Naive thymus-derived CD4-positive, alpha-beta T cell (primary cell): ENCODE measurements at places on chromosomes 4 and X. TPM values are rescaled to one million over a fixed set of nuclear protein-coding genes. Genes with fewer than 3 reads are reported as not detected.

The CT45A10 gene
- not detected for total RNA-seq

The STK32B gene
- total RNA-seq, result not detected

The TIGD4 gene
- not detected for total RNA-seq

The RHOXF2B gene
- not detected for total RNA-seq

The ACOX3 gene
- 10.9 TPM for total RNA-seq

The BEND2 gene
- not detected for total RNA-seq

The BTC gene
- not detected for total RNA-seq

The TRAM1L1 gene
- not detected for total RNA-seq

DNA sequence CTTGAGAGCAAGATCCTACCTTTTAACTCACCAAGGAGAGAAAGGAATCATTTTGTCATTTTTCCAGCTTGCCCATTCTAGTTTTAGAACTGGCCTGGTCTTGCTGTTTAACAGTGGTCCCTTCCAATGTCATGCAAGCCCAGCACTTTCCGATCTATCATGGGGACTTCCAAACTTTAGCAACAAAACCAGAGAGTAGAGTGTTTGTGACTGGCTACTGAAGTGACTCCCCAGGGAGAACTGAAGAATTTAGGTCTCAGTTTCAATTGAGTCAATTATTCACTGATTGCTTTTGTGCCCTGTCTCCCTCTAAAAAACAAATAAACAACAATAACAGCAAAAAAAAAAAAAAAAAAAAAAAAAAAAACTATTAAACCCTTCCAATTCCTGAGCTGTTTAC is 108.3 kb downstream of the LHFPL1 start:
- H3K4me1 ChIP-seq, result no peaks in the 10 kb centered on the region
- H3K27me3 ChIP-seq, result no peaks in the 10 kb centered on the region
- no peak overlapping the region for H3K4me3 ChIP-seq
- H3K27ac ChIP-seq, result no peak overlapping the region

DNA sequence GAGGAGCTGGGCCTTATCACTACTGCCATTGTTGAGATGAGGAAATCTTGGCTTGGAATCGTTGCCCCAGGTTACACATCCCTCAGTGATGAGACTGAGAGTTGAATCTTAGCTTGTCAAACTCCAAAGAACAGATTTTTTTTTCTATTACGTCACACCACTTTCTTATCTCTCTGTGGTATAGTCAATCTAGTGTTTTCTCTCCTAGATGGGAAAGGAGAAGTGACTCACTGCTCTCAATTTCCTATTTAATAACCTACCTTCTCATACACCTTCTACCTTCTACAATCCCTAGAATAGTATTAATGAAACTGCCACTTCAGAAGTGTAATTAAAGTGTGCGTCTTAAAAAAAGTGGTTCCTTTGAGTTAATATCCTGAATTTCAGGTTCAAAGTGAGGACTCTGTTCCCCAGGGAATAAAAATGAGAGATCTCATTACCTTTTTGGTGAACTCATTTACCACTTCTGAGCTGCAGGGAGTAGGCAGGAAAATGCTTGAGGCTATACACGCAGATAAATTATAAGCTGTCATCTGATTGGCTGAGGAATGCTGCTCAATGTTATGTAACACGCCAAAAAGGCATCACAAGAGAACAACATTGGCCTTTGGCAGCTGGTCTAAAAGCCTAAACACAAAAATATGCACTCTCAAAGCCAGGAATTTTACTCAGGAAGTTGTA is 59.3 kb downstream of the MAD2L1 start:
- no peaks in the 10 kb centered on the region for H3K36me3 ChIP-seq
- no peak for DNase-seq
- H3K4me3 ChIP-seq, result no peak overlapping the region

DNA sequence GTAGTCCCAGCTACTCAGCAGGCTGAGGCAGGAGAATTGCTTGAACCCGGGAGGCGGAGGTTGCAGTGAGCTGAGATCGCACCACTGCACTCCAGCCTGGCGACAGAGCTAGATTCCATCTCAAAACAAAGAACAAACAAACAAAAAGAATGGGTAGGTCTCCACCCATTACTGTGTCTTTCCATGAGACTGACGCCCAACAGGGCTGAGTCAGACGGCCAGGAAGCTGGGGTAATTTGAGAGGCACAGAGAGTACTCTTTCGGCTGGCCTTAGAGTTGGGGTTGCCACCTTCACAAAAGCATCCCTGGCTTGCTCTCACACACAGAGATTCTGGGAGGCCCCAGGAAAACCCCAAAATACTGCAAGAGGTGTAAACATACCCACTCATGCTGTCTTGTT is 72.0 kb upstream of the DHRSX start:
- DNase-seq, result no peak
- H3K4me3 ChIP-seq, result no peak overlapping the region
- no peaks in the 10 kb centered on the region for H3K36me3 ChIP-seq
- H3K27ac ChIP-seq, result no peak overlapping the region
- H3K4me1 ChIP-seq, result no peaks in the 10 kb centered on the region
- no peaks in the 10 kb centered on the region for H3K27me3 ChIP-seq

- no peaks in the 10 kb centered on the region for H3K27me3 ChIP-seq
- no peaks in the 10 kb centered on the region for H3K36me3 ChIP-seq
- H3K27ac ChIP-seq, result no peak overlapping the region
- DNase-seq, result no peak
Measured at GRCh38 chr4:105369988-105370387, 103.9 kb downstream of the PPA2 start.

GRCh38 chr4:153901220-153901619 is 112.3 kb upstream of the SFRP2 start:
- no peak for DNase-seq
- no peak overlapping the region for H3K27ac ChIP-seq
- no peaks in the 10 kb centered on the region for H3K36me3 ChIP-seq
- no peaks in the 10 kb centered on the region for H3K27me3 ChIP-seq

DNA sequence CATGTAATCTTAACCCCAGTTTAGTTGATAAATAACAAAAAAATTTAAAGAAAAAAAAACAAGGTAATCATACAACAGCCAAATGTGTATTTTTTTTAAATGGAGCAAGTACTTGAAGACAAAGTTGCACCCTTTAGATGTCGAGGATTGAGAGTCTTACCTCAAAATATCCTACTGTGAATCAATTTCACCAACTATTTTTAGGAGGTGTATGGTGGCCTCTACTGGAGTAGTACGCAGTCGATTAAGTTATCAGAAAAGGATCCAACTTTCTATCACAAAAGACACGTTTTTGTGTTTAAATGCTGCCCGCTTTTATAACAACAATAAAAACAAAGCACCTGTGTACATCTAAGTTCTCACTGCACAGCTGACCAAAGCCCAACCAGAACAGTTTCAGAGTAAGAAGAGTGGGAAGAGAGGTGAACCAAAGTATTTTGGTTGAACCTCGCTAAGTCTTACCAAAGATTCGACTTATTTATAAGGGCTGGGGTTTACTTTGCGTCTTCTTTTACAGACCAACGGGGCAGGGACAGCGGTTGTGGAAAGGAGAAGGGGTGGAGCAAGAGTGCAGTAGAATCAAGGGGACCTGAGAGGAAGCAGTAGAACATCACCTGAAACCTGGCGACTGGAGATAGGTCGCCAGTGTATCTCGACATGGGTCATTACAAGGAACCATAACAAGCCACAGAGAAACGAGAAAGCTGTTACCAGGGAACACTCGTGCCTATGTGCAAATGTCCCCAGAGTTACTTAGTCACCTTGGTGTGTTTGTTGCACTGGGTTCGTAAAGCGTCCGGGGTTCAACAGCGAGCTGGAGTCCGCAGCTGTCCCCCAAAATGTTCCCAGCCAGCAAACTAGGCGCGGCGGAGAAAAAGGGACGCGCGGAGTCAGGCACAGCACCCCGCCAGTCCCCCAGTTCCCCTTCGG is 1.1 kb downstream of the RPS6KA6 start:
- no peaks in the 10 kb centered on the region for H3K27me3 ChIP-seq
- no peak overlapping the region for H3K4me3 ChIP-seq
- H3K27ac ChIP-seq, result no peak overlapping the region
- no peak for DNase-seq

GRCh38 chr4:26126143-26126718 is 194.6 kb upstream of the RBPJ start:
- DNase-seq, result no peak
- no peak overlapping the region for H3K27ac ChIP-seq
- no peaks in the 10 kb centered on the region for H3K36me3 ChIP-seq
- H3K4me3 ChIP-seq, result no peak overlapping the region
- H3K27me3 ChIP-seq, result no peaks in the 10 kb centered on the region

DNA sequence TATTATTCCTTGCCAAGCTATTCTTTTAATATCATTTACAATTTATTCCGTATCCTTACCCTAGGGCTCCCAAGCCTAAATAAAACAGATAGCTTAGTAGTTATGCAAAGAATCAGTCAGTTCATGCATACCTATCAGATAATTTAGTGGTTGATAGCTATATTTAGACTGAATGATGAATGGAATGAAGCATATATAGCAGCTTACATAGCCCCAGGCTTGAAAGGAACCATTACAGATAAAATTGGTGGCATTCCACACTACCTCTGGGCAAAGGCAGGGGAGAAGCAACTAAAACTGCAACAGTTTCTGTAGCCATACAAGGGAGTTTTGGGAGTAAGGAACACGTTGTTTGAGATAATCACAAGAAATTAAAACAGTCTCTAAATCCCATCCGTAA is 2.7 kb downstream of the ACE2 start:
- no peaks in the 10 kb centered on the region for H3K4me1 ChIP-seq
- H3K4me3 ChIP-seq, result no peak overlapping the region
- no peak for DNase-seq

GRCh38 chr4:48369248-48369647 is 27.9 kb downstream of the SLAIN2 start:
- peaks cover 10% of the 10 kb centered on the region for H3K4me1 ChIP-seq
- no peak overlapping the region for H3K4me3 ChIP-seq
- DNase-seq, result no peak
- no peaks in the 10 kb centered on the region for H3K36me3 ChIP-seq
- no peaks in the 10 kb centered on the region for H3K27me3 ChIP-seq

- no peaks in the 10 kb centered on the region for H3K27me3 ChIP-seq
- no peak overlapping the region for H3K27ac ChIP-seq
- no peaks in the 10 kb centered on the region for H3K36me3 ChIP-seq
- H3K4me1 ChIP-seq, result no peaks in the 10 kb centered on the region
- H3K4me3 ChIP-seq, result no peak overlapping the region
Measured at GRCh38 chrX:95764972-95765451, 919.6 kb upstream of the DIAPH2 start.

GRCh38 chr4:48708610-48709009 is 71.5 kb downstream of the FRYL start:
- H3K27ac ChIP-seq, result no peak overlapping the region
- H3K4me1 ChIP-seq, result no peaks in the 10 kb centered on the region
- H3K4me3 ChIP-seq, result no peak overlapping the region
- no peaks in the 10 kb centered on the region for H3K27me3 ChIP-seq

GRCh38 chr4:15584785-15585184 is 70.4 kb downstream of the FBXL5 start:
- H3K27ac ChIP-seq, result no peak overlapping the region
- H3K4me3 ChIP-seq, result no peak overlapping the region
- no peaks in the 10 kb centered on the region for H3K4me1 ChIP-seq
- no peak for DNase-seq
- H3K36me3 ChIP-seq, result no peaks in the 10 kb centered on the region
- H3K27me3 ChIP-seq, result no peaks in the 10 kb centered on the region

- no peak overlapping the region for H3K27ac ChIP-seq
- no peaks in the 10 kb centered on the region for H3K4me1 ChIP-seq
- H3K4me3 ChIP-seq, result no peak overlapping the region
- no peaks in the 10 kb centered on the region for H3K27me3 ChIP-seq
- no peaks in the 10 kb centered on the region for H3K36me3 ChIP-seq
Measured at GRCh38 chr4:33751050-33751449, 2493.3 kb downstream of the ARAP2 start.

DNA sequence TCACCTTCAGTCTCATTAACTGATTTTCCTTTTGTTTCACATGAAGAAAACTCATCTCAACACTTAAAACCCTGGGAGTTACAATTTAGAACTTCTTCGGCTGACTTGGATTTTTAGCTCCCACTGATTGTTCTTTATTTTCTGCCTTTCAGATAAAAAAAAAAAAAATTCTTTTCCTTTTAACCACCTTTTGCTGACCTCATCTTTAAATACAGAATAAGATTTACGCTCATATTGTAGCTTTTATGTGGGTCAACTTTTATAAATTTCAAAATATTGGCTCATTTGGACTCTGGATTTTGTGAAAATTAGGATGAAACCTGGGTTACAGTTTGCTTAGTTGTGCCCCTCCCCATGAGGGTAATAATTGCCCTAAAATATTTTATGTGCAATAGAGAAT is 659.3 kb downstream of the ZNF674 start:
- H3K4me3 ChIP-seq, result no peak overlapping the region
- no peaks in the 10 kb centered on the region for H3K36me3 ChIP-seq
- H3K4me1 ChIP-seq, result no peaks in the 10 kb centered on the region
- no peak for DNase-seq
- H3K27ac ChIP-seq, result no peak overlapping the region

DNA sequence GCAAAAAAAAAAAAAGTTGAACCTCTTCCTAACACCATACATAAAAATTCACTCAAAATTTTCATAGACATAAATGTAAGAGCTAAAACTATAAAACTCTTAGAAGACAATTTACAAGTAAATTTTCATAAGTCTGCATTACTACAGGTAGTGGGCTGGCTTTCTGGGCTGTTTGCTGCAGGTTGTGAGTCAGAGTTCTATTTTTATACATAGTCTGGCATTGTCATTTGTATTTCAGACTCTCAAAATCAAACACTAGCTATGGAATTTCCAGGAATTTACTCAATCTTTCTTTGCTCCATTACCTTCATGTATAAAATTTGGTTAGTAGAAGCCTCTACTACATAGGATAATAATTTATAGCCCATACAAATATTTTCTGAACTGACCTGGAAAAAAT is 227.2 kb downstream of the COX18 start:
- H3K36me3 ChIP-seq, result no peaks in the 10 kb centered on the region
- no peaks in the 10 kb centered on the region for H3K27me3 ChIP-seq
- DNase-seq, result no peak
- H3K27ac ChIP-seq, result no peak overlapping the region
- H3K4me3 ChIP-seq, result no peak overlapping the region

DNA sequence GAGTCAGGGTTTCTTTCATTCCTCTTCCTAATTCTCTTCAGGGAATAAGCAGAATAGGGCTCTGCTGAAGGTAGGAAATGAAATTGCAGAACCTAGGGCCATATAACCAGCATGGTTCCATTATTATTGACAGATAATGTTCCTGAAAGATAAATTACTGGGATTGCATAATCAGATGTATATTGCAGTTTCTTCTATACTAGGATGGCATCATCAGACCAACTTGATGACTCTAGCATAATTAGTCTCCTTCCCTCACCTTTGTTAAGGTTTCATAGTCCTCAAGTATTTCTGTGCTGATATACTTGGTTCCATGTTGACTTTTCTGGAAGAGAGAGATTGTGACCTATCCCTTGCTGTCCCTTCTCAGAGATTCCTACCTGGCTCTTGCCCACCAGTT is 492.3 kb upstream of the LCORL start:
- no peaks in the 10 kb centered on the region for H3K4me1 ChIP-seq
- no peak overlapping the region for H3K4me3 ChIP-seq
- no peak for DNase-seq
- no peak overlapping the region for H3K27ac ChIP-seq
- H3K36me3 ChIP-seq, result no peaks in the 10 kb centered on the region

- H3K27ac ChIP-seq, result no peak overlapping the region
- H3K4me1 ChIP-seq, result no peaks in the 10 kb centered on the region
- H3K4me3 ChIP-seq, result no peak overlapping the region
- H3K27me3 ChIP-seq, result peaks cover 4% of the 10 kb centered on the region
- no peak for DNase-seq
Measured at GRCh38 chr4:125917559-125917958, 602.8 kb downstream of the FAT4 start.
